Muscle of back (tissue), 13 donors: ENCODE measurements at places on chromosomes 3 and 15.

- DNase-seq: no peak
Observed at GRCh38 chr3:143552851-143553250, 295.4 kb downstream of the SLC9A9 start.

GRCh38 chr3:42805141-42805821, 991 bp upstream of the HIGD1A start:
- no peak for DNase-seq

DNA sequence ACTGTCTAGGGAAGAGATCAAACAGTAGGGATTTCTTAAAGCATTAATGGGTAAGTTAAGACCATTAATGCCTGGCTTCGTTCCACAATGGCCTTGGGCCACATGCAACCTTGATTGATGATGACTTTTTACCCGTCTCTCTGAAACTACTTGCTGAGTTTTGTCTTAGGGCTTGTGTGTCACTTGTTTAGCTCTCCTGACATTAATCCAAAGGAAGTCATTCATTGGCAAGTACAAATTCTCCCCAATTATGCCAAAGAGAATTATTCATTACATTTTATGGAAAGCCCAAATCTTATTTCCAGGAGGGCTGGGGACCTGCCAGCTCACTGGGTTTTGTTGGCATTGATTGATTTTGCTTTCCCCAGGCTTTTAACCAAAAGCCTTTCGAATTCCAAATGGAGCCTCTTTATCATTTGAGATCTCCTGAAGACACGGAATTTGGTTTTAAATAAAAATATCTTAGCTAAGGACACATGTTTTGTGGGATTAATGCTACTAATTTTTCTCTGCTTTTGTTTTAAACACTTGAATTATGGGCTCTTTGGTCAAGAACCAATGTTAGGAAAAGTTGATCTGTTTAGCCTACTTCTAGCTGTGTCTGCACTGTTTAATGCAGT, 40.7 kb downstream of the SERPINI1 start:
- no peak for DNase-seq

DNA sequence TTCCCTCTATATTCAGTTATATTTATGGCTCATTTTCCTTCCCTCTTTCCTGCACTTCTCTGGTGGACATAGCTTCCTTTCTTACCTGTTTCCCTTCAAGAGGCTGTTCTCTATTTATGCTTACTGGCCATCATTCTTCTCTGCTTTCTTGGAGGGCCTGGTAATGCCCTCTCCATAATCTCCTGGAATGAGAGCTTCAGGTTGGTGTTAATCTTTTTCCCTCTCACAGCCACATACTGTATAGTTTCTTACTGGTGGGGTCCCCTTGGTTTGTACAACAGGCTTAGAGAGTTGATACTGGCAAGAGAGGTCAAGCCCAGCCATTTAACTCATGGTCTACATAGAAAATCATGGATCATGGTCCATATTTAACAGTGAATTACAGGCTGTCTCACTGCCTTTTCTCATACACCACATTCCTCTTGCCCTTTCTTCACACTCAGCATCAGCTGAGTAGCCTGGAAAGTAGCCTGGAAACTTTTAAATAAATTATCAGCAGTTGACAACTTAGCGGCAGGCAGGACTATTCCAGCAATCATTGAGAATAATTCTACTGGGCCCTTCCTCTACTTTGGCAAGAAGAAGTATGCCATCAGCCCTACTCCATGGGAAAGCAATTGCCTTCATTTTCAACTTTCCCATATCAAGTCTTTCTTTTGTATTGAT, 38.0 kb upstream of the DPH6 start:
- no peak for DNase-seq

DNA sequence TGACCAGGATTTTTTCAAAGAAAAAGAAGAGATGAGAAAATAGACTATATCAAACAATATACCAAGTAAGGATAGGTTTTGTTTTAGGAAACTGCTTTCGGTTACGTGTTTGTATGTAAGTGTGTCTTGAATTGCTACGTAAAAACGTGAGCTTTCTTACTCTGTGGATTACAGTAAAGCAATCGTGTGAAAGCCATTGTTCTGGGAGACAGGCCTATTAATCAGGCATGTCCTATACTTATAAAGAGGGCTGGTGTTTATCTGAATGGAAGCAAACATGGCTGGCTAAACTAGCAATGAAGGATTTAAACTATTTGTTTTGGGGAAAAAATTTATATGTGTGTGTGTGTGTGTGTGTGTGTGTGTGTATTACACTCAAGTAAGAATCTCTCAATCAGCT, 2.6 kb downstream of the EHHADH start:
- DNase-seq: no peak

- no peak for DNase-seq
Observed at GRCh38 chr15:53588773-53589172, 170.7 kb downstream of the WDR72 start.

DNA sequence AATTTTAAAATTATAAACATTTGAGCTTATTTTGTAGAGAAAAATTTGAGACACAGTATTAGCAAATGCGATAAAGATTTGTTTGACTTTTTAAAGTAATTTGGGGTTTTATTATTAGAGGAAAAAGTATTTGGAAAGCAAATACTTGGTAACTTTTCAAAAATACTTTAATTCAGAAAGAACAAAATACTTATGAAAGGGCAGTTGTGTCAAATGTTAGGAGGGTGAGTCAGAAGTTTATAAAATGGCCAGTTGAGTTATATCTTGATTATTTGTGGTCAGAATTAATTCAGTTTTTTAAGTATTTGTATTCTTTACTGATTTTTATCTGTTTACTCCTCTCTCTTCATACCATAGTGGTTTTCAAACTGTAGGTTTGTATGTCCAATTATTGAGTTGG, 12.1 kb downstream of the LACTB start:
- DNase-seq: no peak

GRCh38 chr3:139134678-139135372, 90.1 kb upstream of the PRR23C start:
- no peak for DNase-seq

DNA sequence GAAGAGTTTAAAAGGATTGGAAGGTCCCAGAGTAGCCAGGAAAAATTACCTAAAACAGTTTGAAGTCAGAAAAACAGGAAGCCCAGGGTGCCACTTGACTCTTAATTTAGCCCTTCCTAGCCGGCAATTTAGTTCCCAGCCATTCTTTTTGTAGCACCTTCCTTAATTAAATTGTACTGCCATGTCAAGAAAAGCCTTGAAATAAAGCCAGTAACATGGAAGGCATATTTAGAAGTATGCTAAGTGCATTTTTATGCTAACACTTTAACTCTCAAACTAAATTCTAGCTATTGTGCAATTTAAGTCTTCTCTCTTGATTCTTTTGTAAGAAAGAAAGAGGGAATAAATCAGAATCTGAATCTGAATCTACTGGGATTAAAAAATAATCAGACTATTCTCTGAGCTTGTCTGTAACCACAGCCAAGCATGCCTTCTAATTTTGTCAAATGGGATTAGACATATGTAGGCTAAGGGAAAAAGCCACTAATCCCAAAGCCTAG, 43.2 kb downstream of the MAP3K13 start:
- DNase-seq: no peak

- DNase-seq: peak; percentile 91
Observed at GRCh38 chr15:74531144-74531811, 9.7 kb upstream of the ARID3B start.

DNA sequence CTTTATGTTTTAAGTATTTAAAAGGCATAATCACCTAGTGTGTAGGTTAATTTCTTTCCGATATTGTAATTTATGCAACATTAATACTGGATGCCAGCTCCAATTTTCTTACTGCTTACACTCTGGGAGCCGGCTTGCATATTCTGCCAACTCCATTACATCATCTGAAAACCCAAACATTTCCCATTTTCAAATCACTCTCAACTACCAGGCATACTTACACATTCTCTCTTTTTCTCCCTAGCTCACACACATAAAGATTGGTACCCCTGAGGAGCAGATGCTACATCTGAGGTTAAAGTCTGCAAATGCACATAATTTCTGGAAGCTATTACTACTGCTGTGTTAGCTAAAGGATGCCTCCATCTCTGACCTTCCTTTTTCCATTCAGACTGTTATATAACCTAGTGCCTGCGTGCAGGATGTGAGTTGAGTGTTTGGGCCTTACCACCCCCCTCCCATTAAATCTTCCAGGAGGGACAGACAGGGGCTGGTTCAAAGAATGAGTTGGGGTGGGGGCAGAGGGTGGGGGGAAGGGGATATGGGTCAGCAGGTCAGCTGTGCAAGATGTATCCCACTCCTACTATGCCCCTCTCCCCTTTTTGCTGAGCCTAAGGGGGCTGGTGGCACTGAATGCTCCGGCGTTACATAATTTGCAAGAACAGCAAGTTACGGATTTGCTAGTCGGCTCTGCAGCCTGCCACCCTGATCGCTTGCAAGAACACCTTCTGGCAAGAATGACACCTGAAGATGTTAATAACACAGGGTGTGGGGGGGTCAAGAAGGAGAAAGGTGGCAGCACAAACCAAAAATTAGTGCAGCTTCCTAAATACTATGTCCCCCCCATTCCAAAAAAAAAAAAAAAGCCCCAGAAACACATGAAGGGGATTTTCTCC, 2.5 kb downstream of the RORA start:
- peak; percentile 26 for DNase-seq

- DNase-seq: peak; percentile 41
Observed at GRCh38 chr3:129312671-129313414, 34.2 kb downstream of the HMCES start.

GRCh38 chr3:11634974-11635612, 8.6 kb downstream of the VGLL4 start:
- no peak for DNase-seq

DNA sequence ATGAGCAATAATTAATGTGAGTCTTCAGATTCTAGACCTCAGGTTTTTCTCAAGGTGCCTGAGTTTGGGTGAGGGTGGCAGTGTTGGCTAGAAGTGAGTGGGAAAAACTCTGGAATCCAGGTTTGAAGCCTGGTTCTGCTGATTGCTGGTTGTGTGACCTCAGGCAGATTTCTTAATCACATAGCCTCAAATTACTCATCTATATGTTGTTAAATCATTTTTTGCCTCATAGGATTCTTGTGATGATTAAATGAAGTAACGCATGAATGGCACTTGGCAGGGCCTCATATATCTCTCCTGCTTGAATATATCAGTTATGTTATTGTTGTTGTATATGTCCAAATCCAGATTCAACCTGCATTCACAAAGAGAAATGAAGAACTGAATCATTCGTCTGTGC, 60.5 kb downstream of the NR2F2 start:
- no peak for DNase-seq

DNA sequence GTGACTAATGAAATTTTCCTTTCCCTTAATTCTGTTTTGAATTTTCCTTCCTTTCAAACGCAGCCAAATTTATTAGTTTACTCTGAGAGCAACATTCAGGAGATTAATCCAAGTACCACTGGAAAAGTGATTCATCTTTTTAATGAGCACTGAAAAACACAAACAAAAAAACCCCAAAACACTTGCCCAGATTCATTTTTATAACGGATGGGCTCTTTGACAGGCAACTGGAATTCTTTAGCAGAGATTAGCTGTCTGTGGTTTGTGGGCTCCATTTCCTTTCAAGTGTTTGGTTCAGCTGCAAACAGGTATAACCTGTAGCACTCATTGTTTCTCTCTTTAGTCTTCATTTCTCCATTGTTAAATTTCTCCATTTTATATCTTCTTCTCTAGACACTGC, 3.1 kb upstream of the POLR2M start:
- no peak for DNase-seq

GRCh38 chr15:63292771-63293170, 15.4 kb downstream of the APH1B start:
- DNase-seq: no peak

DNA sequence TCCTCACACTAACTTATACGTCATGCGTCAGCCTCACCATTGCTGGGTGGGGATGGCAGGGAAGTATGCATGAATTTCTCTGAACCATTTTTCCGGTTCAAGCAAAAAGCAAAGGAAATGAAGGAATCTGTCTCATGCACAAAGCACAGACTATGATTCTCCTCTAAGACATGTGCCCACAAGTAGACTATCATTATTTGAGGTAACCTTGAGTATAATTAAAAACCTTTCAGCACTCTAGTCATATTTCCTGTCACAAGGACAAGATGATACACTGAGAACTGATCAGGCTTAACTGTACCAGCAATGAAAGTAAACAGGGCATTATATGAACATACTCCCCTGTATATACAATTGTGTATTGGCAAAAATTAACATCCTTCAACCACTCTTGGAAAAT, 56.7 kb upstream of the TSC22D2 start:
- no peak for DNase-seq

GRCh38 chr3:61634678-61635077, 73.3 kb downstream of the PTPRG start:
- no peak for DNase-seq

DNA sequence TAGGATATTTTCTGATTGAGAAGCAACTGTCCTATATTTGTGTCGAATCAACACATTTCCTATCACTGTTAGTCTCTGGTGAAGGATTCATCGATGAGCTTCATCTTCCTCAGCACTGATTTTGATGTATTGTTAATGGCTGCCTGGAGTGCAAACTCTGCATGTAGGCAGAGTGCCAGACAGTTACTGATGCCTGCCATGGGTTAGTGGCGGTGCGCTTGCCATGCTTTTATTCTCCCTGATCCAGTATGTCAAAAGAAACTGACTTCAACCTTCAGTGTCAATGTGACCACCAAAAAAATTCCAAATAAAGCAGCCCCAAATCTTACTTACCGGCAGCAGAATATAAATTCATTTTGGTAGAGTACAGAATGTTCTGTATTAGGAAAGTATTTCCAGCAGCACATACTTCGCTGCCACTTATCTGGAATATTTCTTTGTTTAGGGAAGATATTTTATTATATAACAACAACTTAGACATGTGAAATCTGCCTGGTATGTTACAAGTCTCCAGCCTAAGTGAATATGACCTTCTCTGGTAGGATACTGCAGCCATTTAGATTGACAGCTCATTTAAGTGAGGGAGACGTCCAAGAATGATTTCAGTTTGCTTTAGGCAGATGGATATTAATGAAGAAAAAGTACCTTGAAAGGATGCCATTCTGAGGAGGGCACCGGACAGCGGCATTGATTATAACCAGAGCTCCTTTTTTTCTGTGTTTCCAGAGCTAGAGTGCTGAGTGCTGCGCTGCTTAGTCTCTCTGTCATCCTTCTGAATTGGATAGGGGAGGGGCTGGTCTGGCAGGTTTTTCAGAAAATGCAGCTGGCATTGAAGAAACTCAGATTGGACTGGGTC, 59.9 kb downstream of the ARHGEF26 start:
- no peak for DNase-seq

DNA sequence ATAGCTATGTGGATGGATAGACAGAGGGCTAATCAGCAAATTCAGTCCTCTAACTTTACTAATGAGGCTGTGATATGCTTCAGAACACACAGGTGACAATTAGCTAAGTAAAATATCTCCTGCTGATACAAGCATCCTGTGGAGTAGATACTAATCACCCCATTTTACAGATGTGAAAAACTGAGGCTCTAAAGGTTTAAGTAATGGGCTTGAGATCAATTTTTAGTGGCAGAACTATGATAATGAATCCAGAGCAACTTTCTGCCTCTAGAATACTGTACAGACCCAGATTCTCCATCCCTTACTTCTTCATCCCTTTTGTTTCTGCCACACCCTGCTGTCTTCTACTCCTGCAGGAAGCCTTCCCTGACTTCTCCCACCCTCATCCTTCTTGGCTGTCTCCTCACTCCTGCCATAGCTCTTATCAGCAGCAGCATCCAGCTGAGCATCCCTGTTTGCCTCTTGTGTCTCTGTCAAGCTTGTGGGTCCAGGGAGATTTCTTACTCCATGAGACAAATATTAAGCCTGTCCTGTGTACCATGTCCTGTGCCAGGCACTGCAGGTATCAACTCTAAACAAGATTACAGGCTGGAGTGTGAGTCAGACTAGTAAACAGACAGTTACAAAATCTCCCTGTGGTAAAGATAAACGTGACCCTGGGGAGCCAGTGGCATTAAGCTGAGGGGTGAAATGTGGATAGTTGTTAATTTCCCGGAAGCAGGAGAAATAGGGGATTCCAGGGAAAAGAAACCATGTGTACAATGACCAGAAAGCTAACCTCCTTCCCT, 39.2 kb downstream of the SLC6A11 start:
- DNase-seq: no peak
